H54 (cell line): ENCODE measurements at places on chromosomes 1 and 21.

DNA sequence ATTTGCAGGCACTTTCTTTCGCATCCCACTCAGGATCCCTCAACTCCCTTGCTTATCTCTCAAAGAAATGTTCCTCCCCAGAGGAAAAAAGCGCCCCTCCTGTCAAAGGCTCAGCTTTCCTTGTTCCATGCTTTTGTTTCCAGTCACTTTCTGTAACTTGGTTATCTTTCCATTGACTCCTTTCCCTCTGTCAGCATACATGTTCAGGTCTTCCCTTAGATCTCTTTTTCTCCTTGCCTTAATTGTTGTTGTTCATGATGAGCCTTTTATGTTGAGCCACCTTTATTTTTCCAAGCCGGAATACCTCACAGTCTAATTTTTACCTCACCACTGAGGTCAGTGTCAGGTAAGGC, 46.5 kb upstream of the PODN start:
- no peak for DNase-seq

- DNase-seq, result peak; percentile 9
Observed at GRCh38 chr21:18832950-18833349, 429.4 kb upstream of the TMPRSS15 start.

GRCh38 chr21:46182548-46183336, 1.5 kb downstream of the SPATC1L start:
- no peak for DNase-seq

- no peak for DNase-seq
Observed at GRCh38 chr21:15852146-15852545, 122.4 kb downstream of the USP25 start.

DNA sequence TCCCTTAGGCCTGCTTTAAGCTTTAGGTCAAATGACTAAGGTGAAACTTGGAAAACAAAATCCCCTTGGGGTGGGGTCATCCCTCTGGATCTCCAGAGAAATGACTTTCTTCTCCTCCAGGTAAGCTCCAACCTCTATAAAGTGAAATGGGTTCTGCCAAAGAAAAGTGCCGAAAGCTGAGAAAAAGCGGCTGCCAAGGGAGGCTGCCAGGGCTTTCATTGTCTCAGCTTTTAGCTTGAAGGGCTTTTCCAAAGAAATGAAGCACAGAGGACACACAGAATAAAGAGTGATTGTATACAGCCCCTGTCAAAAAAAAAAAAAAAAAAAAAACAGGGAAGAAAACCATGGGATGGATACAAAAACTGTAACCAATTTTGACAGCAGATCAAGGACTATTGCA, 126.9 kb downstream of the TGFBR3 start:
- no peak for DNase-seq

DNA sequence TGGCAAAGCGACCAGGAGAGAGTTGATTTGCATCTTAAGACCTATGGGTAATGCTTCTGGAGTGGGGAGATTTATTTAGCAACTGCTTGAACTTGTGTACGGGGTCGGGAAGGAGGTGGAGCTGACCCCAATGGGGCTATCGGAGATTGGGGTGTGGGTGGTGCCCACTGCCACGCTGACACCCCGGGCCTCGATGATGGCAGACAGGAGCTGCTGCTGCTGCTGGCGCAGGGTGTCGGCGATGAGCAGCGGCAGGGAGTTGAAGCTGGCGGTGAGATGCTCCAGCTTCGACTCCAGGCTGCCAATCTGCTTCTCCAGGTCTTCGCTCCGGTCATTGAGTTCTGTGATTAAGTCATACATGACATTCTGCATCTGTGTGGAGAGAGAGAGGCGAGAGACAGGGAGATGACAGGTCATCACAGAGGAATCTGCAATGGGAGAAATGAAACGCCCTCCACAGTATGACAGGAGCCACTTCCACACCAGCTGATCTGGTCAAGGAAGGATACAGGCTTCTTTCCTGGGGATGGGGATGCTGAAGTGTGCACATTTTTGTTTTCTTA, 100.0 kb upstream of the ADAR start:
- no peak for DNase-seq
